NCI-H1105 treated with DMSO at 0.1 percent for 48 hours (cell line): ENCODE measurements at places on chromosomes 11 and 22.

DNA sequence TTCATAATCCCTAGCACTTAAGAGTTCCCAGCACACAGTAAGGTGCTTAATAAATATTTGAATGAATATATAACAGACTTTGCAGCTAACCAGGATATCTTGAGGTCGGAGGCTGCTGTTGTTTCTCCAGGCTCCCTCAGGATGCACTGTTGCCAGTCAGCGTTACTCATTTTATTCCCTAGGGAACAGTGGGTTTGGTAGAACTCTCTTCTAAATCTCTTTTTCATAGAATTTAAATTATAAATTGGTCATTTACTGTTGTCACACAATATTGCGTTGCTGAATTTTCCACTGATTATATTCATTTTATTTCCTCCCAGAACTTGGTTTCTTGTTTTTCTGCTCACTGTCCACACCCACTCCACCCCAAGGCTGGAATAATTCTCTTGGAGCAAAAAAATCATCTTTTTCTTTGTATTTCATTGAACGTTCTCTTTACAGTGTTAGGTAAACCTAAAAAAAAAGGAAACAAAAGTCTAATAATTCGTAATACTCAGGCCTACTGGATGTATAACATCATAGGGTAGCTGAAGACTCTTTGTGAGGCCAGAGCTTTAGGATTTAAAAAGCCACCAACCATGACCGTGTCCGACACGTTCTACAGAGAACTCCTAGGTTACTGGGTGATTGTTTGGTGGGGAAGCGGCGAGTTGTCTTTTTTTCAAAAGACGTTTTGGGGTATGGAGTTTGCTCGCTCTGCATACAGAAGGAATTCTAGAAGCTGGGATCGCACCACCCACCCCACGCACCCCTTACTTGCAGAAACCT is 766 bp upstream of the CAPRIN1 start:
- DNase-seq, result no peak

DNA sequence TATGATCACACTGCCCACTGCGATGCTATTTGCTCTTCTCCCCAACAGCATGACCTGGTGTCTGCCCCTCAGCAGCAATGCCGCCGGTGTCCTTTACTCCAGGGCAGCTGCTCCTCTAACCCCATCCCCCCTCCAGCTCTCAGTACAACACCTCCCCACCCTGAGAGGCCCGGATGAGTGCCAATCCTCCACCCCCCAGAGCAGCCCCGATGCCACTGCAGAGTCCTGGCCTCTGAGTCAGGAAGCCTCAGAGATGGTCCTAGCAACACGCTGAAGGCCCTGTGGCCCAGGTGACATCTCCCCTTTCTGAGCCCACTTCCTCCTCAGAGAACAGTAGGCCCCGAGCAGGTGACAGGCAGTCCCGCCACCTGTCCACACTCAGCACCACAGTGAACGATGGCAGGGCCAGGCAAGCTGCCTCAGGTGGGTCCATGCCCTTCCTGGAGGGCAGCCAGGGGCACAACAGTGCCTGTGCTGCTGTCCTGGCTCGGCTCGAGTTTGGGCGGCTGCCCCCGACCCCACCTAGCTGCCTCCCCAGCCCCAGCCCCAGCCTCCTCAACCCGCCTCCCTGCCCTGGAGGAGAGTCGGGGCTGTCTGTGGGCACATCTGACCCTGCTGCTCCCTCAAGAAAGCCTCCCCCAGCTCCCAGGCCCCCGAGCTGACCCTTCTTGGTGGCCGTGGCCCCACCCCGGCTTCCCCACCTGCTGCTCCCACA is 3.9 kb upstream of the NDUFS8 start:
- DNase-seq, result peak; percentile 29

GRCh38 chr11:44409558-44410236 is 99.8 kb upstream of the ALX4 start:
- no peak for DNase-seq

GRCh38 chr11:43866969-43867368 is 13.7 kb upstream of the ALKBH3 start:
- DNase-seq, result no peak

DNA sequence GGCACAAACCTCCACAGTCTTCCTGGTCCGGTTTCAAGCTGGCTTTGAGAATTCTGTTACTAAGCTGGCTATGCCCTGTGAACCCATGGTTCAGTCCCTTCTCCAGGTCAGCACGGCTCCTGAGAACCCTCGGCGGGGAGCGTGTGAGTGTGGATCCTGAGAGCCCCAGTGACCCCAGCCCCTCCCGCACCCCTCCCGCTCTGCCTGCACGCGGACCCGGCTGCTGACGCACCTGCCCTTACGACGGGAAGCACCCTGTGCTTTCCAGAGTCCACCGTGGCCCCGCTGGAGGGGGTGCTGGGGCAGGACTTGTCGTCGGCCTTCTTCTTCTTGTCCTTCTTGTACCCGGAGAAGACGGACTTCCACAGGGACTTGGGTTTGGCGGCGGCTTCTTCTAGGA is 42.8 kb upstream of the BID start:
- no peak for DNase-seq

- no peak for DNase-seq
Measured at GRCh38 chr11:12139144-12139881, 28.9 kb downstream of the MICAL2 start.

DNA sequence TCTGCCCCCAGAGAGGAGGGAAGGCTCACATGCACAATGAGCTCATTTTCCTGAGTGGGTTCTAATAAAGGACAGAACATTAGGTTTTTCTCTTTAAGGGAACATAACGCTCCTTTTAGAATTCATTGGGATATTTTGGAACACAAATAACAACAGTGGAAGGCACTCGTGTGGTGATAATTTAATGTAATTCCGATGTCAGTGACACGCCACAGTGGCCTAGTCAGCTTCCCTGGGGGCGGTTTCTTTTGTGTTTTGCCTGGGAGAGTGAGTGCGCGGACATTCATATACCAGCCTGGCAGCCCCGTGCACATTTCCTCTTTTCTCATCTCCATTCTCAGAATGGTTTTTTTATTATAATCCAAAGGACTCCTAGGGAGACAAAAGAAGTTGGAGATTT is 41.1 kb downstream of the SEZ6L start:
- no peak for DNase-seq

DNA sequence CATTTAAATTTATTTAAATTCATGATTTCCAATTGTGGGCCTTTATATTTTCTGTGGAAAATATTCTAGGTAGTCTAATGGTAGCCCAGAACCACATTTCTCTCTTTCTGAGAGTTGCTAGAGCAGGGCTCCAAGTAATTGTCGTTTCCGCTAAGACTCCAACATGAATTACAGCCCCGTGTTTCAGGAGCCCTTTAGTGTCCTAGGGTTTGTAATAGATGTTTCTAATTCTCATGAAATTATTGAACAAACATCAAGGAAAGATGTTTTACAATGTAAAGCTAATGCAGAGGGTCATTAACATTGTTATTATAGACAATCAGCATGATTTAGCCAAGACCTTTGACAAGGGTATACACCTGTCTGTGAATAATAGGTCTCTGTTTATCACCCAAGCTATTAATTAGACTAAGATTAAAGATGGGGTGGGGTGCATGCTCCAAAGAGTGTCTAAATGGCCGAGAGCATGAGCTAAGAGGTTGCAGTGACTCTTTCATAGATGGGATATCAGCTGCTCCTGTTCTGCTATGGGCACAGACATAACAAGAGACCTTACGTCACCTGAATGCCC is 81.8 kb upstream of the NTM start:
- peak; percentile 98 for DNase-seq

- DNase-seq, result no peak
Measured at GRCh38 chr11:118572981-118573550, 857 bp downstream of the ARCN1 start.

- DNase-seq, result no peak
Measured at GRCh38 chr22:38204784-38205183, 3.0 kb downstream of the MAFF start.

GRCh38 chr11:63877658-63878241 is 38.8 kb downstream of the MARK2 start:
- no peak for DNase-seq

DNA sequence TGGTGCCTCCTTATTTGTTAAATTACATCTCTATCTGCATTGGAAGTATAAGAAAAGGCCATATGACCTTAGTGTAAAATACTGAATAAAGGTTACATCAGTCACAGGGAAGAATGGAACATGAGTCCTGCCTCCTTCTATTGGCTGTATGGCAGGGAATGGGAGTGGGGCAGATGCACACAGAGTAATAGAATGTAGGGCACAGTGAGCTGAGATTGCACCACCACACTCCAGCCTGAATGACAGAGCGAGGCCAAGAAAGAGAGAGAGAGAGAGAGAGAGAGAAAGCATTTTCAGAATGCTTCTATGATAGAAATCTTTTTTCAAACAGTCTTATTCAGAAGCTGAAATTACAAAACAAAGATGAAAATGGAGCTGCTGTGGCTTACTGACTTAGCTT is 58.8 kb downstream of the SLN start:
- DNase-seq, result no peak

DNA sequence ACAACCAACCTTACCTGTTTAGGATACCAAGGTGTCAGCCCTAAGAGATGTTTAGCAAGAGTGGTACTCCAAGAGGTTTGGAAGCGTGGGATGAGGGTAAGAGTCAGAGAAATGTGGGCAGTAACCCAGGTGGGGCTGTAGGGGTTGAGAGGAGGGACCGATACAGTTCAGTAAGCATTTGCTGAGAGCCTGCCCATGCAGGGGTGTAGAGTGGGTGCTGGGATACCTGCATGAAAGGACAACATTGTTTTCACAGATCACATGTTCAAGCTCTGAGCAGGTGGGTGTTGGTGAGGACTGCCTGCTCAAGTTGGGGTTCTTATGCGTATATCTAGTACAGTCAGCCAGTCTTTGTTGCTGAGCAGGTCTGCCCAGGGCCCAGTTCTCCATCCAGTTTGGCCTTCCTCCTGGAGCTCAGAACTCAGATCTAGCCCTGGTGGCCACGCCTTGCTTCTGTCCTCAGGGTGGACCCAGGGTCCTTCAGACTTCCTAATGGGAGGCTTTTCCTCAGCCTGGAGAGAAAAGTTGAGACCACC is 14.8 kb downstream of the PPFIBP2 start:
- DNase-seq, result no peak

DNA sequence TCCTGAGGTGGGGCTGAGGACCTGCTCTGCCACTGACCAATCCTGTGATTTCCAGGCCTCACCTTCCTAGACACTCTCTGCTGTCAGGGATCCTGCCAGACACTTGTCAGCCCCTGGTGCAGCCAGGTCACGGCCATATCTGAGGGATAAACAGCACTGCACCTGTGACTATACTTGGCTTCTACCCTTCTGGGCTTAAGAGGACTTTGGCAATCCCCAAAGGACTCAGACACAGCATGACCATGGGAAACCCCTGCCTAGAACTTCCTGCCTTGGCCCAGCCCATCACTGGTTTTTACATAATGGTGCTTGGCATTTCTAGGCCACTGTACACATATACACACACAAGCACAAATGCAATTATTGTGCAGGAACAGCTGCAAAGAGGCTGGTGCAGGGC is 11.6 kb upstream of the OLFML1 start:
- DNase-seq, result no peak

DNA sequence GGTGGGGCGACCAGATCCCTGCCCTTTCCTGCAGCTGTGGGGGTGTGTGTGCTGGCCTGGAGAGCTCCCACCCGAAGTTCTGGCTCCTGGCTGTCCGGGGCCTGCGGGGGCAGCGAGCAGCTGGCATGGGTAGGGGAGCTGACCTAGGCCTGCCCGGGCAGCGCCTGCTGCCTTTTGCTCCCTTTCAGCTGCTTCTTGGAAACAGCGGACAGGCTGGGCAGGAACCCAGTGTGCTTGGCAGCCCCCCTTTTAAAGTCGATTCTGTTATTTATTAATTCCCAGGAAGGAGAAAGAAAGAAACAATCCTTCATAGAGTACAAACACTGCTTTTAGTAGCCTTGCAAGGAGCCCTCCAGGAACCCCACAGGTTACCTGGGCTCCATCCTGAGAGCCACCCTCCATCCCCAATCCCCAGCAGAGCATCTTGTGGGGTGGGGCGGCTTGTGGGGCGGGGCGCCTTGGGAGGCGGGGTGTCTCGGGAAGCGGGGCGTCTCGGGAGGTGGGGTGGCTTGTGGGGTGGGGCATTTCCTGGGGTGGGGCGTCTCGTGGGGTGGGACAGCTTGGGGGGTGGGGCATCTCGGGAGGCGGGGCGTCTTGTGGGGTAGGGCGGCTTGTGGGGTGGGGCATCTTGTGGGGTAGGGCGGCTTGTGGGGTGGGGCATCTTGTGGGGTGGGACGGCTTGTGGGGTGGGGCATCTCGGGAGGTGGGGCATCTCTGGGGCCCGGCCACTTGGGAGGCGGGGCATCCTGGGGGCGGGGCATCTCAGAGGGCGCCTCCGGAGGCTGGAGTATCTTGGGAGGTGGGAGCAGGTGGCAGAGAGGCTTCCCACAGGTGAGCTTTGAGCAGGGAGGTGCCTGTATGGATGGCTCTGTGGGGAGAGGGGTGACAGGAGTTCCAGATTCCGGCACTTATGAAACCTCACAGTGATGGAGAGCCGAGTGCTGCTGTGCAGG is 7.0 kb downstream of the CD81 start:
- DNase-seq, result no peak

DNA sequence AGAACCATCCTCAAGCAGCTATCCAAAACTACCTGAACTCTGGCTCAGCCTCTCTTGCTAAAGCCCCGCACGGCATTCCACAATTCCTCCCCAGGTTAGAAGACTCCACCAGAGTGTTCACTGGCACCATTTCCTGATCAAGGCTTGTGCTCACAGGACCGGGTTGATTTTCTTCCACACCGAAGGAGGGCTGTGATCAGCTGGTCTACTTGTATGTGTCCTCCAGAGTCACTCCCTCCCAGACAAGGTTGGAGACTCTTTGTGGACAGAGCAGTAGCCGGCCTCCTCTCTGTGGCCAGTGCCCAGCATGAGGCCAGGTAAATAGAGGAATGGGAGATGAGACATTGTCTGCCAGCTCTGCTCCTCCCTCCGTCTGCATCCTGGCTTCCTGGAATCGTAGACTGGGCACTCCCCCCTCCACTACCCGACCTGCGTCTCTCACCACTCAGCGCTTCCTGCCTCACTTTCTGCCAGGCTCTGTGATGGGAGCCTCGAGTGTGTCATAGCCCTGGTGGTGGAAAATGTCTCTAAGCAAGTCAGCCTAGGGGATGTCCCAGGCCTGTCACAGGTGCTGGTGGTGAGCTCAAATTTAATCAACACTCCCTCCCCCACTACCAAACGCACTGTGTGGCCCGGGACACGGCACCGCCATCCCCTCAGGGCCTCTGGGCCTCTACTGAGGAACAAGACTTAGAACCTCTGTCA is 12.5 kb upstream of the TMPRSS6 start:
- DNase-seq, result no peak
